NCI-H1092 treated with DMSO at 0.1 percent for 48 hours (cell line): ENCODE measurements at places on chromosomes 12 and 14.

GRCh38 chr12:22670762-22671161 is 45.8 kb downstream of the ETNK1 start:
- no peak for DNase-seq

DNA sequence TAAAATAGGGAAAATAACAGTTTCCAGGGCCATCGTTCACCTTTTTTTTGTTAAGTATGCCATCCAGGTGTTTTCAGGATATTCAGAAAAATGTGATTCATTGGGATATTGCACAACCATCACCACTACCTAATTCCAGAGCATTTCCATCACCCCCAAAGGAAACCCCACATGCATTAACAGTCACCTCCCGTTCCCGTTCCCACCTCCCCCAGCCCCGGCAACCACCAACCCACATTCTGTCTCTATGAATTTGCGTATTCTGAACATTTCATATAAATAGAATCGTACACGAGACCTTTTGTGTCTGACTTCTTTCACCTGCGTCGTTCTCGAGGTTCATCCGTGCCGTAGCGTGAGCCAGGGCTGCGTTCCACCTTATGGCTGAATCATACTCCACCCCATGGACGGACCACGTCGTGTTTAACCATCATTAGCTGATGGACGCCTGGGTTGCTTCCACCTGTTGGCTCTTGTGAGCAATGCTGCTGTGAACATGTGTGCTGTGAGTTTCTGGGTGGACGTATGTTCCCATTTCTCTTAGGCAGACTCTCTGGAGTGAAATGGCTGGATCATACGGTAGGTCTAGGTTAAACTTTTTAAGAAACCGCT is 51.0 kb upstream of the NCOR2 start:
- no peak for DNase-seq

DNA sequence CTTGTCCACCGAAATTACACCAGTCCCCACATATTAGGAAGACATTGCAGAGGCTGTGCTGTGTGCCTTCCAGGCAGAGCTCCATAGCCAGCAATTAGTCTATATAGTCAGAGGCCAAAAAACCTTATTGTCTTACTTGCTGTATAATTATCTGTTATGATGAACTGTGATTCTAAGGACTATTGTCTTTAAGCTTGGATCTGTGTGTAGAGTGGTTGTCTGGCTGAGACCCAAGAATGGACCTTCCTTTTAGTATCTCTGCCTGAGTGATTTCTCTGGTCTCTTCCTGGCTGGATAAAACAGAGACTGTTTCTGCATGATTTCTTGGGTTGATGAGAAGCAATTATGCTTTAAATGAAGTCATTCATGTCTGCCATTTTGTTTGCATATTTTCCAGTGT is 465.3 kb downstream of the PRKD1 start:
- DNase-seq, result peak; percentile 78

DNA sequence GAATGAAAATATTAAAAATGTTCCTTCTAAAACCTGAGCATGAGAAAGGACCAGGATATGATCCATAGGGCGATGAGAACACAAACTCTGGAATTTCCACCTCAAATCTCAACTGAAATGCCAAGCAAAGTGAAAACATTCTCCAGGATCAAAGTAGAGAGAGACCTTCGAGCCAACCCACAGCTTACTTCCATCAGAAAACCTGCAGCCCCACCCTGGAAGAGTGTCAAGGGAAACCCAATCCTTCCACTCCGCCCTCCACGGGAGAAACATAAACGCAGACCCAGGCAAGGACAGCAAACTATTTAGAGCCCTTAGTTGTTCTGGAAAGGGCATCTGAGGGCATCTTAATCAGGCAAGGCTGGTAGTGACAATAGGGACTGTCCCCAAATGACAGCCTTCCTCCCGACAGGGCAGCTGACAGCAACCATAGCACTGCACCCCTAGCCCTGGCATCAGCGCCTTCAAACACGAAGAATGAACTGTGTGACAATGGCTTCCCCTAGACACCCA is 21.8 kb downstream of the SLC15A4 start:
- DNase-seq, result no peak

DNA sequence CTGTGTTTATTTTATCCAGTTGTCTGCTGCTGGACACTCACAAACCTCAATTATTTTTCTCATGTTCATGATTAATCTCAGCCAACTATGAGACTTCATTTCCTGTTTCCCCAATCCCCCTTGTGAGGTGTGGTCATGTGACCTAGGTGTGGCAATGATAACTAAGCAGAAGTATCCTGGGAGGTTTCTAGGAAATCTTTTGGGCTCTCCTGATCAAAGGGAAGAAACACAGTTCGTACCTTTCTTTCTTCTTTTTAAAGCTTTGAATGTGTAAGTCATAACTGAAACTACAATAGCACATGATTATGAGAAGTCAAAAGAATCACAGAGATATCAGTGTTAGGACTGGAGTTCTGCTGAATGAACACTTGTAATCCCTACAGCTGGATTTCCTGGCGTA is 34.4 kb upstream of the MANSC4 start:
- DNase-seq, result no peak

- no peak for DNase-seq
These were observed 927.9 kb upstream of the TMEM132C start for GRCh38 chr12:127339065-127339464.

GRCh38 chr12:5619628-5620027 is 187.7 kb downstream of the NTF3 start:
- DNase-seq, result no peak

GRCh38 chr14:61396694-61397093 is 75.3 kb downstream of the PRKCH start:
- DNase-seq, result no peak

- DNase-seq, result peak; percentile 76
These were observed 69.2 kb downstream of the RASSF3 start for GRCh38 chr12:64679487-64680001.

GRCh38 chr12:115129727-115130126 is 445.8 kb upstream of the TBX3 start:
- no peak for DNase-seq

DNA sequence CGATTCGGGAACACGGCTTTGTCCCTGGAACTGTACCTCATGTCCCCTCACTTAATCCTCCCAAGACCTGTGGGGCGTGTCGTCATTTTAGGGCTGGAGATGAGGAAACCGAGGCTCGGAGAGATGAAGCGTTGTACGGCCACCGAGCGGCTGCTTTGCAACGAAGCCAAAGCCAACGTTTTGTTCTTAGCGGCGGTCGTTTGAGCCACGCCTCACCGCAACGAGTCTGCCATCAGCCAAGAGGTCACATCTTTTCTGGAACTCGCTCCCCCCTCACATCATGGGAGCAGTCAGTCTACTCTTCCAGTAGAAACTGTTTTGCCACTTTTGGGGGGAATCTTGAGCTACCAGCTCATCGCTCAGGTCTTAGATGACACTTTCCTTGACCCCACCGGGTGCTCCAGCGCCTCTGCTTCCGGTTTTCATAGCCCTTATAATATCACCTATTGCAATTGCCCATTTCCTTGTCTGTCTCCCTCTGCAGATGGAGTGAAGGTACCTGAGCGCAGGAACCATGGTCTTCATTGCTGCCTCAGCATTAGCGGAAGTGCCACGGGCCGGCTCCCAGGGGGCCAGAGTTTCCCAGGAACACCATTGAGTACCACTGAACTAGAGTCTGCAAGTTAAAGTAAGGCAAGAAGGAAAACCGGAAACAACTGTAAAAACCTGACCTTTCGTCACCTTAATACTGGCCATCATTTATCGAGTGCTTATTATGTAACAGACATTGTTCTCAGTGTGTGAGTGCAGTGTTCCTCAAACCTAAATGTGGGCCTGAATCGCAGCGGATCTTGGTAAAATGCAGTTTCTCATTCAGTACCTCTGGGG is 19.6 kb downstream of the NINJ2 start:
- DNase-seq, result no peak

DNA sequence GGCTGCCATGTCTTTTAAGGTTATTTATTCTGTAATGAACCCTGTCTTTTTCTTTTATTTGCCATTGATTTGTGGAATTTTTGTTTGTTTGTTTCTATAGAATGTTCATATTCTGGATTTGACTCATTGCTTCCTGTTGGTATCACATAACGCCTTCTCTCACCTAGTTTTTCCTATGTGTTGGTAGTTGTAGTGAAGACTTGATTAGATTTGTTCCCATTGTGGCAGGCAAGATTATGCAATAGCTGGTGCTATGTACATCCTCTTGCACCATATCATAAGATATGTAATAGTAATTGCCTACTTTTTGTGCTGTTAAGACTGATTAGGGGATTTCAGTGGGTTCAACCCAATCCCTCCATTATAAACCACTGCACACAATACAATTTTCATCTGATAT is 3.9 kb upstream of the KRT6B start:
- DNase-seq, result no peak

DNA sequence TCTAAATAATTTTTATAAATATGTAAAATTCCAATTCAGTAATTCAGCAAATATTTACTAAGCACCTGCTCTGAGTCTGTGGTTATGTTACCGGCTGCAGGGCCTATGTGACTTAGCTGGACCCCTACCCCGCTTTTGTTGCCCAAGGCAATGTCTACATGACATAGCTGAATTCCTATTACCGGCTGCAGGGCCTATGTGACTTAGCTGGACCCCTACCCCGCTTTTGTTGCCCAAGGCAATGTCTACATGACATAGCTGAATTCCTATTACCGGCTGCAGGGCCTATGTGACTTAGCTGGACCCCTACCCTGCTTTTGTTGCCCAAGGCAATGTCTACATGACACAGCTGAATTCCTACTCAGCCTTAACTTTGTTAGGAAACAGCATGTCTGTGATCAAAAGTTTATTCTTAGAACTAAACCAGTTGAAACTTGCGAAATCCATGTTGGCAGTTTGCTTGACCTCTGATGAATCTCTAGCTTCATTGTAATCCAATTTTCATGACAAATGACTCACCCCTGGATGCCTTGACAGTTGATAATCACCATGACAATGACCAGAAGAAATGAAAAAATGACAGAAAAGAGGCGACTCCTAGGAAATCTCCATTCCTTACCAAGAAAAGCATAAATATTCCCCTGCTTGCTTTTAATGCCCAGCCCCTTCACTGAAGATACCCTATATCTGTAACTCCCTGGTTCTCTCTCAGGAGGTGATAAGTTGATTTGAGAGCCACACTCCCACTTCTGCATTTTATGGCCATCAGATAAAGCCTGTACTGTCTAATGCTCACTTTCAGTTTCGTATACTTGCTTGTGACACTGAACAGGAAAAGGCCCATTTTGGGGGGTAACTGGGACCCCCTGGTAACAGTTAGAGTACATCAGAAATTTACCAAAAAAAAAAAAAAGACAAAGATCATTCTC is 148.4 kb upstream of the SYT10 start:
- DNase-seq, result no peak

GRCh38 chr14:64722842-64723447 is 18.7 kb downstream of the PLEKHG3 start:
- DNase-seq, result no peak

DNA sequence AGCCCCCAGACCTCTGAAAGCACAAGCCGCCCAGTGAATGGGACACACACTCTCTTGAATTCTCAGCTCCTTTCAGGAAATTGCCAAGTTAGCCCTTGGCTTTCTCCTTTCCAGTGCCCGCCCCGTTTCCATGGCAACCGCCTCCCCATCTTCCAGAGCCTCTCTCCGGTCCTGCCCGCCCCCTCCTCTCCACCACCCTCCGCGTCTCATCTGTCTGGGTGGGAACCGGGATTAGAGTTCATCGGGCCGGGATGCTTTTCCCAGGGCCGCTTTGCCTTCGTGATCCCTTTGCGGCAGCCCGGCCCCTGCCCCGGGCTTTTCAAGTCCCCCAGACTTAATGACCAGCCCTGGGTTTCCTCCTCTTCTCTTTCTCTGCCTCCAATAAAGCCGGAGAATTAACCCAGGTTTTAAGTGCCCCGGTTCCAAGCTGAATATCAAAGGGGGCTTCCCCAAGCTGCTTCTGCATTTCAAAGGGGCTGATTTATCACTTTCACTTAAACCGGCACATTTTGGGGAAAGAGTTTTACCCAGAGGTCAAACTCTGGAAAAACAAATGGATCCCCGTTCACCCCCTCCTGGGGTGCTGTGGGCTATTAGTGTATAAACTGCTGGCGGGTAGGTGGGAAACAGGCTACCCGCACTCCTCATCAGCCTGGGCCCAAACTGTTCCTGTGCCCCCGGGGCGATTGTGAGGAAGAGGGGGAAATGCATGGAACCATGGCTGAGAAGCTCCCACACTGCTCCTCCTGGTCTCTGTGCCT is 101.7 kb downstream of the ZFP36L1 start:
- no peak for DNase-seq

- DNase-seq, result no peak
These were observed 337.0 kb upstream of the CLEC14A start for GRCh38 chr14:38592764-38593442.

GRCh38 chr14:98665007-98665406 is 607.0 kb downstream of the BCL11B start:
- no peak for DNase-seq

DNA sequence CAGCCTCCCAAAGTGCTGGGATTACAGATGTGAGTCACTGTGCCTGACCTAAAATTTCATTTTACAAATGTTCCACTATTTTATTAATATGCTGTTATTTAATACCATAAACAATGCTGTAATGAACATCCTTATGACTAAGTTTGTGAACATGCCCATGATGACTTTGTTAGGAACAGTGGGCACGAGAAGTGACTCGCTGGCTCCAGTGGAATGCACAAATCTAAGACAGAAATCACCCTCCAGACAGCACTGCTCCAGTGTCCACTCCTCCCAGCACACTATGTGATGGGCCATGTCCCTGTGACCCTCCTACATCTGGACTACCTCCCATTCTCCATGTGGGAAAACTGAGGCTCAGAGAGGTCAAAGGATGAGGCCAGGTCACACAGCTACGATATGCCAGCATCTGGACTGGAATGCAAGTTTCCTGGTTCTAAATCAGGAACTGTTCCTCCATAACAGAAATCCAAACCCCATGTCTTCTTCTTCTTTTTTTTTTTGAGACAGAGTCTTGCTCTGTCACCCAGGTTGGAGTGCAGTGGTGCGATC is 57.9 kb downstream of the GPR68 start:
- DNase-seq, result no peak

DNA sequence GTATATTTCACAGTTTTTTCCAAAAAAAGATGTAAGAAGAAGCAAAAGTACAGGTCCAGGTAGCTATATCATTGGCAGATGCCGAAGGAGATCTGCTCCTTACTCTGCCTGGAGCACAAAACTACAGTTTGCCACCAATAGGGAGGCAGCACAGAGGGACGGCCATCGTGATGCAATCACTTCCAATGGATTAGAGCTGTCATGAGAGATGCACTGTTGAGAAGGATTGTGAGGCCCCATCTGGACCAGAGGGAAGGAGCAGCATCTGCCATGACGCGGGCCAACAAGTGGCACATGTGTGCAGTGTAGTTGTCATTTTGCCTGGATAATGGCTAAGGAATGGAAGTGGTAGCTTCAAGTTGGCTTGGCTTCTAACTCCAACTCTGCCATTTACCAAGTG is 318.8 kb upstream of the FKBP4 start:
- no peak for DNase-seq
